ENCODE measurements at places on chromosomes 1 and 21.
A peak's percentile ranks its signal among the peaks of the same experiment; 100 is the strongest.

- DNase-seq, result no peak
These were observed 39.3 kb downstream of the CA6 start for GRCh38 chr1:8984990-8985389.

- DNase-seq, result no peak
These were observed 105.5 kb downstream of the LRIG2 start for GRCh38 chr1:113178522-113178921.

GRCh38 chr1:43522431-43522775, 8.3 kb upstream of the PTPRF start:
- DNase-seq, result no peak

DNA sequence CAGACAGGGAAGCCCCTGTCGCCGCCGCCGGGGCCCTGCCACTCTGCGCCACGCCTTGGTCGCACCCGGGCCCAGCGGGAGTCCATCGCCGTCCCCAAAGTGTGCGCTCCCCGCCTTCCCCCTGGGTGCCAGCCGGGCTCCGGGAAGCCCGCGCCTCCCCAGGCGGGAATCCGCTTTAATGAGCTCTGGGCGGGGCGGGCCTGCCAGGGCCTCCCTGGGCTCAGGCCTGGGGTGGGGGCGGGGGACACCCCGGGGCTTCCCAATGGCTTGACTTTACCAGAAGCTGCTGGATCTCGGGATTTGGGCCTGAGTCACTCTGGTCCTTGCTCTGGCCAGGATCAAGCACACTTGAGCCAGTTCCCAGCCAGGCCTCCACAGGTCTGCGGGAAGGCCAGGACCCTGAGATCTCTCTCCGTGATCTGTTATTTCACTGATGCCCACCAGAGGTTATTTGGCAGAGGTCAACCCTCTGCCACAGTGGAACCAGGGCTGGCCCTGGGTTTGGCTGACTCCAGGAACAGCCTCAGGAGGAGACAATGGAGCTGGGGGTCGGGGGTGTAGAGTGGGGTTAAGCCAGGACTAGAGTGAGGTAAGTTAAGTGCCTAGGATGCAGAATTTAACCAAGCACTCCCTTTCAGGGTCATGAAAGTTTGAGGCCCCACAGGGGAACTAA, 178.4 kb upstream of the EDN2 start:
- DNase-seq, result peak; percentile 49

GRCh38 chr21:35616090-35616489, 444.2 kb downstream of the SETD4 start:
- no peak for DNase-seq

DNA sequence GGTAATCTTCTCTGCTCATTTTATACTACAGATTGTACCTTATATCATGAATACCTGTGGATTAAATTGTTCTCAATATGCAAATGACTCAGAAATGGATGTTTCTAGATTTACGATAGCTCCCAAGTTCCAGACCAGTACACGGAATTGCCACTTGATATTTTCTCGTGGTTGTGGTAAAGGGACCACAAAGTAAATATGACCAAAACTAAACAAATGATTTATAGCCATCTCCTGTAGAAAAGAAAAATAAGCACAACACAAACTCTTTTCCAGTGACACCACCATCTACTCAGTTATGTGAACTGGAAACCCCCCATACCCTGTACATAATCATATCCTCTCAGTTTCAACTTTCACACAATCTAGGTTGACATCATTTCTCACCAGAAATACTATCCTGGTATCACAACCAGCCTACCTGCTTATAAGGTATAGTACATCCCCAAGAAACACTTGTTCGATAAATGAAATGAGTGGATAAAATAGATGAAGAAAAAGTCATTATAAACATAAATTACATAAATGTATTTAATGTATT, 172.3 kb downstream of the ADGRL4 start:
- no peak for DNase-seq

GRCh38 chr1:20430355-20431175, 55.4 kb downstream of the CAMK2N1 start:
- peak; percentile 58 for DNase-seq

GRCh38 chr1:27592931-27593677, 10.8 kb downstream of the AHDC1 start:
- no peak for DNase-seq

GRCh38 chr1:234665975-234666605, 56.1 kb upstream of the IRF2BP2 start:
- DNase-seq, result no peak

DNA sequence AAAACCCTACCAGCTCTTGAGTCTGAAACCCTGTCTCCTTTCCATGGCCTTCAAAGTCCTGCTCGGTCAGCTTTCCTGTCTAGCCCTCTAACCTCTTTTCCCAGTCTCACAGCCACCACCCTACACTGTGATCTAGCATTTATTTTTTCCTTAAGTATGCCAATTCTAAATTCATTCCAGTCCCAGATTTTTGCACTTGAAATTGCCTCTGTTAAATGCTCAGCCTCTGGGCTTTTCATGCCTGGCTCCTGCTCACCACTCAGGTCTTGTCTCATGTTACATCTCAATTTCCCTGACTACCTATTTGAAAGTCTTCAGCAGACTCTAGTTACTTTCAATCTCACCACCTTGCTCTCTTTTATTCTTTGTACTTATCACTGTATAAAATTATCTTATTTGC, 176.2 kb downstream of the ADGRL4 start:
- no peak for DNase-seq
